ENCODE measurements at places on chromosomes 12 and 14.

- no peak for DNase-seq
Measured at GRCh38 chr12:16159571-16159970, 117.9 kb downstream of the SLC15A5 start.

GRCh38 chr12:85874031-85874461, at the start of gene NTS:
Gene NTS (plus strand): TSS chr12:85874295. CDS start chr12:85874404, 109 bp downstream.
- no peak for DNase-seq

GRCh38 chr12:106747973-106748436, 26.5 kb upstream of the RIC8B start:
- DNase-seq, result no peak

- no peak for DNase-seq
Measured at GRCh38 chr12:32273063-32273522, 126.3 kb upstream of the FGD4 start.

DNA sequence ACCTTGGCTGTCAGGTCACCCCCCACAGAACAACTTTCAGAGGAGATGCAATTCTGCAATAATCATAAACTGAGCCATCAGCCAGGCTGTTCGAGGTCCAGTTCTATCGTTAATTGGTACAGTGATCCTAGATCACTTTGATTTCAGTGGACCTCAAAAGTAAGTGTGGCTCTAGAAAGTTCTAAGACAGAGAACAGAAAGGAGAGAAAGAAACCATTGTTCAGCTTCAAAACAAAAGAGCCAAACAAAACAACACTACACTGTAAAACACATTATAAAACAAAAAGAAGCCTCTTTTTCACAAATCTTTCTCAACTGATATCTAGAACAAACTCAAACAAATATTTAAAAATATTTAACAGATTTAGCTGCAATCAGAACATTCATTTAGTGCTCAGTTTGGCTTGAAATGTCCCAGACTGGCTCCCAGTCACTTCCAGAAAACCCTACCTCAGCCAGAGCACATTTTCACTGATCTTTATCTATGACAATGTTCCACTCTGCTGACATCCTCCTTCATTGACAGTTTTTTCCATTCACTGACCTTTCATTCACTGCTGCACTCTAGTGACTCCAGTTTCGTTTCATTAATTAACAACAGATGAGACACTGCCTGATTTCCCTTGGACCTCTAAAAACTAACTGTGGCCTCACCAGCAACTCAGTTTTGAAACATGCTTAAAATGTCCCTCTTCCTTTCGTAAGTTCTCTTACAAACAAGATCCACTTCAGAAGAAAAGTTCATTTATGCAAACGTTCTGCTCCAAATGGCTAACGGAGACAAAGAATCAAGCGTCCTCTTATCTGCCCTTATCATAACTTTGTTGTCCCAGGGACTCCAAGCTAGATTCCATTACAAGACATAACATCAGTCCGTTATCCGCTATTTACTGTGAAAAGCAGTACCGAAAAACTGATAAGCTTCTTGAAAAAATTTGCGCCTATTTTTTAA, 56.8 kb downstream of the DUSP16 start:
- DNase-seq, result peak; percentile 47

DNA sequence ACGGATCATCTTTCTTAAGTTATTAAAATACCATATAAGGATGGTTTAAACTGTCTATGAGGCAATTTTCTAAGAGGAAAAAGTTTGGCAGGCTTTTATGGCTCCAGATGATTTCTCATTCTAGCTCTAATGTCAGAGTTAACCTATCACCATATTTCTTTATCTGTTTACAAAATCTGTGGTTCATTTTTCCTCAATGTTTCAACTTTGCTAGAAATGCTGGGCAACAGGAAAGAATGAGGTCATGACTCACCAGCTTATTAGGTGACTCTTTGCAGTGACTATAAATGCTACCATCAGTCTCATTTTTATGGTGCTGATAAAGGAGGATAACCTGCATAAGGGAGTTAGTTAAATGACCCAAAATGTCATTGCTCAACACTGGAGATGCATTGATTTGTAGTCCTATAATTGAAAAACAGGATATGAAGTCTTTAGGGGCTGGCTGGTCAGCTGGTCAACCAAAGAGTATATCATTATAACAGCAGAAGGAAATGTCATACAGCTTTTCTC, 45.3 kb upstream of the RAP1B start:
- no peak for DNase-seq

DNA sequence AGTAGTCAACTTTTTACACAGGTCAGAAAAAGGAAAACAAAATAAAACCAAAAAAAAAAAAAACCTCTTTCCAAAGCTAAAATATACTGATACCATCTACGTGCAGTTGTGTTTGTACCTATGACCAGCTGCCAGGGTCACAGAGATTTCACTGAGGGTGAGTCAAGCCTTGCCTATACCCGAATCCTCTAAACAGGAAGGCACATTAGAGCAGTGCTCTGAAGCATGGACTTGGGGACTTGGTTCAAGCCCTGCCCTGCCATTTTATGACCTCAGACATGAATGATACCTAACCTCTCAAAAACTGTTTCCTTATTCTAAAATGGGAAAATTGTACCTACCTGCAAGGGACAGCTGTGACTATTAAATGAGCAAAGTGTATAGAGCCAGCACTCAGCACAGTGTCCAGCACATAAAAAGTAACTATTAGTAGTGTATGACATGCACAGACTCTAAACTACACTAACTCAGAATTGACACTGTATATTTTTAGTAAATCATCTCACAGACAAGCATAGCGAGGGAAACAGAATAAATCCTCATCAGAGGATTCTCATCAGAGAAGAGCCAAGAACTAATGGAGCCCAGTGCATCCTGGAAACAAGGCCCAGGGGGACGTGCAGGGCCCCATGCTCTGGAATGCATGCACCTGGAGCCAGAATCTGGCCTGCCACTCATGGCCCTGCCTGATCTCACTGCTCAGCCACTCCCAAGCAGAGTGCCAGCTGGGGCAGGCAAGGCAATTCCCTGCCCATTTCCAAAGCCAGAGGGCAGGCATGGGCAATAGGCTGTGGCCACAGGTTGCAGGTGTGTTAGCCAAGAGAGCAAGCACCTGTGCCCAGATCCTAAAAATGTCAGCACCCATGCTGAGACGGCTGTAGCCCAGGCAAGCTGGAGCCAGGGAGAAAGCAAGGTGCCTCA, 57.0 kb downstream of the NT5DC3 start:
- no peak for DNase-seq

DNA sequence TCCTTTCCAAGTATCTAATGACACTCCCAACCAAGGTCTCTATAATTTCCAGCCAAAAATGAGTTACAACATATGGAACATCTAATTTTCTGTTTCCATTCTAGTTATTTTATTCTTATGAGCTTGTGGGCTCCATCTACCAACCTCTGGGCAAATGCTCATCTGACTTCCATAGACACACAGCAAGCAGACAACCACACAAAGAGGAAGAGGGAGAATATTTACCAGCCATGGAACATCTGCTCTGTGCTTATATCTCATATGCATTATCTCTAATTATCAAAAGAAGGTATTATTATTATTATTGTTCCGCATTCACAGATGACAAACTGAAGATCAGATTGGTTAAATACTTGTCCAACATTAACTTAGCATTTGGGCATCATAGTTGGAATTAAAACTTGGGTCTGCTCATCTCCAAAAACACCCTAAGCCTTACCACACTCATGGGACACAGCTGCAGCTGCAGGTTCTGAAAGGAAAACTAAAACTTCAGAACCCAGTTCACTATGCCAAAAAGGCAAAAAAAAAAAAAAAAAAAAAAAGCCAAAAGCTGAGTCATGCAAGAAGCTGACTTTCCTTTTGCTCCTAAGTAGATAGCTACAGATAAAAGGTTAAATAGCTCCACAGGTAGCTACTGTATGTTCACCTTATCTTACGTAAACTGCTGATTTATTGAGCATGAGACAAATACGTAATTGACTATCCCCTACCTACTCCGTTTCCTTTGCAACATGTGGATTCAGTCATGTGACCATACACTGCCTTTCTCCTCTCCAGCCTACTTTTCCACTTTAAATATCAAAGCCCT, 23.6 kb upstream of the TCL1B start:
- DNase-seq, result no peak

DNA sequence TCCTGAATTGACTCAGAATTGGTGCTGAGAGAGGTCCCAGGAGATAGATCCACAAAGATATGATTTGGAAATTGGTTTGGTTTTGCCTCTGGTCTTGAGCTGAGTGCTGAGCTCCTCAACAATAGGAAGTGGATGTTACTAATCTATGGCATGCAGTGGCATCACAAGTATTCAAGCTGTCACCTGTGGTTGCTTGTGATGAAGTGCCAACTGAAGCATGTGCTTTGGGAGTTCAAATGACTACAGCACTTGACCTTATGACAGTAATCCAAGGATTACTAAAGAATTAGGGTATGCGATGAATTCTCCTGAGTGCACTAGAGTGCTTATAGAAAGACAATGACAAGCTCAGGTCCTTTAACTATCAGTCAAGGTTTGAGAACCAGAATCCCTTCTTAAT, 406.2 kb downstream of the NOVA1 start:
- no peak for DNase-seq

DNA sequence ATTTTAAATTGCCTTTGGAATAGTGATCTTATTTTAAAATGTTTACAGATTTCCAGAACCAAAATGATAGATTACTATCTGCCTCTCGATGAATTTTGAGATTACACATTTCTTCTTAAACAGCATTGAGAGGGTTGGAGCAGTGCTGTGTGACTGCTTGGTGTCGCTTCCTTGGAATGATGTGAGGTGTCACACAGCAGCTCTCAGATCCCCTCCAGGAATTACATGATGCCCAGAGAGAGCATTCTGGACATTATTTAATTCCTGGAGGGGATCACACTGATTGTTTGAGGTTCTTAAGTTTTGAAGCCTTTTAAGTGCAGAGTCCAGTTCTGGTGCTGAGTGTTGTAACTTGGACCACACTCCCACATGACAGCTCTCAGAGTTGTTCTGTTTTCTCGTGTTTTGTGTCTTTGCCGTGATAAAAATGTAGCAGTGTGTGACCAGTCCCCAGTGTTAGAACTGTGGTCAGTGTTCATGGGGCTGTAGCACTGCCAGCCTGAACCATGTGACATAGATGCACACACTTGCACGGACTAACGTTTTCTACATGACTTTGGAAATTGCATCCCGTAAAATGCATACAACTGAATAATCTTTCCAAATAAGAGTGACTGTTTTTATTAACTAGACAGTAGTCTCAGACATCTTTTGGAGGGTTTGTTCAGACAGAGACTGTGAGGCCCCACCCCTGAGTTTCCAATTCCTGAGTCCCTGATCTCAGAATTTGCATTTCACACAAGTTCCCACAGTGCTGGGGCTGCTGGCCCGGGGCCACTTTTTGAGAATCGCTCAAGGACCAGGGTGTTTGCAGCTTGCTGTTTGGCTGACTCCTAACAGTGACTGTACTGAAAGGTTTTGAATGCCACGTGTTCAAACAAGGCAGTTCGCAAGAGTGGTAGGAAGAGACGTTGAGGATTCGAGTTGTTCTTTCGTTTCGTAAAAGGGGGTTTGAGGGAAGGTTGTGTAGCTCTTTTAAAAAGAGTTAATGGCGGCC, 26.0 kb downstream of the XRCC3 start:
- DNase-seq, result no peak

DNA sequence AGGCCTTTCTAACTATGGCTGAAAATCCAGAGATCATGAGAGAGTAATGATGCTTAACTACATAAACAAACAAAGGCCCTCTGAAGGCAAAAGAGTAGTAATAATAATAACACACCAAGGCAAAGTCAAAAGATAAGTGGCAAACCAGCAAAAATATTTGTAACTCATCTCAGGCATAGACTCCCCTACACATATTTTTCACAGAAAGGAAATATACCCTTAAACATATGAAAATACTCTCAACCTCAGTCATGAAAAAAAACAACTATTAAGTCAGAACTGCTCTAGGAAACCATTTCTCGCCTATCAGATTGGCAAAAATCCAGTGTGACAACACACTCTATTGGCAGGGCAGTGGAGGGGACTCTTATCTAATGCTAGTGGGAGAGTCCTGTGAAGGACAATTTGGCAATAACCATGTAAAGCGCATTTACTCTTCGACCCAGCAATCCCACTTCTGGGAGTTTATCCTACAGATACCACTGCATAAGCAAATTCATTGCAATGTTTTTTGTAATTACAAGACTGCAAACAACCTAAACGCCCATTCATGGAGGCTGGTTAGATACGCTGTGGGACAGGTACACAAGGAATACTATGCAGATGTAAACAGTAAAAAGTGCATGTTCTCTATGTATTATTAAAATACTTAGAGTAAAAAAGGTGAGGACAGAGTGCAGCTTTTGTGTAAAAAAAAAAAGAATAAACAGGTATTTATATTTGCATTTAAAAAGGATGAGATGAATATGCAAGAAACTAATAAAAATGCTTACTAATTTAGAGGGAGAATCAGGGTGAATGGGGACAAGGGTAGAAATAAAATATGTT, 26.0 kb upstream of the IL22 start:
- no peak for DNase-seq

DNA sequence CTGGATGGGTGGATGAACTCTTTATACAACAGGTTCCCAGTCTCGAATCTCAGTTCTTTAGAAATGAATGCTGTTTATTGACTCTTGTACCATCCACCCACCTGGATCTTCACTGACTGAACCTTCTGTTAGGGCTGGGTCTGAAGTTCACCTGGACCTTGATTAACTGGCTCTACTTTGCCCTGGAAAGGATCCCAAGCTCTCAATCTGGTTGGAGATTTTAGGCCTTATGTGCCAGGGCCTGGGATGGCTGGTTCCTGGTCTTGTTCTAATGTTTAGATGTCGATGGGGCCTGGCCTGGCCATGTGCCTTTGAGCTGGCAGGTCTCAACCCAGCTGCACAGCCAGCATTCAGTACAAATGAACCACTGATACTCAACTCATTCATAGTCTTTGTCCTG, 76.5 kb upstream of the MED13L start:
- no peak for DNase-seq

GRCh38 chr14:96508900-96509299, 6.7 kb downstream of the PAPOLA start:
- DNase-seq, result no peak

GRCh38 chr12:5505751-5506150, 73.8 kb downstream of the NTF3 start:
- DNase-seq, result no peak
